ENCODE measurements at places on chromosomes 1 and 21.
A peak's percentile ranks its signal among the peaks of the same experiment; 100 is the strongest.

DNA sequence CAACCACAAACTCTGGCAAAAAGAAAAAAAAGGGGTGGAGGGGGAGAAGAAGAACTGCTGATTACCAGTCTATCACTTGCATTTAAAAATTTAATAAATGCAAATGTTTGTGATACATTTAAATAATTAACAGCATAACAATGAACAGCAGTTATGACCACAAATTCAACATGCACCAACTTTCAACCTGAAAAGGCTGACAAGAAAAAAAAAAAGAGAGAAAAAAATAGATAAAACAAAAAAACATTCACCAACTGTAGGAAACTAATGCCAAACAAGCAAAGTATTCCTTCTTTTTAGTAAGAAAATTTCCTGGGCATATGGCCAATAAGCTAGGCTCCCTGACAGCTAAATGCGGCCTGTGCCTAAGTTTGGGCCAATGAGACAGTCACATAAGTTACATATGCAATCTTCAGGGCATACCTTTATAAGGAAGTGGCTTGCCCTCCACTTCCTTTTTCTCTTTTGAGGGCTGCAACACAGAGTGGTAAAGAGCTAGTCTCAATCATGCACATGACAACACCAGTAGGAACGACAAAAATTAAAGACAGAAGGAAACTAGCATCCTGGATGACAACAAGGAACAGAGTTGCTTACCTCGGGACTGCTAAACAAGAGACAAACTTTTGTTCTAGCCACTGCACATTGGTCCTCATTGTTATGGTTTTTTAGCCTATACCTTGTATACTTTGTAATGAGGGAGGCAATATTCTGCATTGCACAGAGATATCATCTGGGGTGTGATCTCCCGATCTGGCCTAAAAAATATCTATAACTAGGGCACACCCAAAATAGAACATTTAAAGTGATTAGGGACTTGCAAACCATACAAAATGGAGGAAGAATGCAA lies 24.2 kb upstream of the PHTF1 start:
- DNase-seq: no peak

DNA sequence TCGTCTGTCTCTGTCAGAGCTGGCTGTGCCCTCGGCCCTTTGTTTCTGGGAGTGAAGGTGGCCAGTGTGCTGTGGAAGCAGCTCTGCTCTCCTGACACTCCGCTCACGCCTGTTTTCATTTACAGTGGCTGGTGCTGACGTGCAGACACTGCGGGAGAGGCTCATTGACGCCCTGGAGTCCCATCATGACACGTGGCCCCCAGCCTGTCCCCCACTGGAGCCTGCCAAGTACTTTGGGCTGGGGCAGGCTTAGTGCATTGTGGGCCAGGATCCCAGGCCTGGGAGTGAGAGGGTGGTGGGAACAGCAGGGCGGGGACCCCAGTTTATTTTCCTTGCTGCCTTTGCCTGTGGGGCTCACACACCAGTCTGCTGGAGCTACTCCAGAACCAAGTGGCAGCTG lies 21.1 kb downstream of the QSOX1 start:
- no peak for DNase-seq

DNA sequence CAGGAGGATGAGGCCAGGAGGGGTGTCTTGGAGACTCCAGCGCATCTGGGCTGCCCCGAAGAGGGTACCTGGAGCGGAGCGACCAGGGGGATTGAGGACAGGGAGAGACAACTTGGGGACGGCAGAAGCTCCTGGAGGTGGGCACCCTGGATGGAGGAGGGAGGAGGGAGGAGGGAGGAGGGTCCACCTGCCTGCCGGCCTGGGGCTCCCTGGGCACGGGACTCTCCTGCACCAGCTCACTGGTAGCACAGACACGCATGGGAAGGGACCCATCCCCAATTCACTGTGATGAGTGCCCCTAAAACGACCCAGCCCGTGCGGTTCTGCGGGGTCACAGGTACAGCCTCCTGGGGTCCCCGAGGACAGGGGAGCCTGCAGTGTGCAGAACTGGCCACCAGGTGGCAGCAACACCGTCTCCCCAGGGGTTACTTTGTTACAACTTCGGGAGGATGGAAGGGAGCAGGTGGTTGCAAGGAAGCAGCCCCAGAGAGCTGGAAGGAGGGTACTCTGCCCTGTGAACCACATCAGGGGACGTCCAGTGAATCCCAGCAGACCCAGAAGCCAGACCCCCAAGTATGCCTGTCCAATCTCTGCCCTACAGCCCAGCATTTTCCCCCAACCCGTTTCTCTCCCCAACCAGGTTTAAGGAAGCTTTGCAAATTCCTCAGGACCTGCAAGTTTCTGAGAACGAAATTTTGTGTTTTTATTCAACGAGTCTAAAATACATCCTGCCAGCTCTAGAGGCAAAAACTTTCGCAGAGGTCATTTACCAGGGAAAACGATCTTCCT lies 482.4 kb downstream of the NPHP4 start:
- peak; percentile 62 for DNase-seq

- DNase-seq: no peak
These were observed 370.4 kb downstream of the VAV3 start for GRCh38 chr1:107594536-107594935.

DNA sequence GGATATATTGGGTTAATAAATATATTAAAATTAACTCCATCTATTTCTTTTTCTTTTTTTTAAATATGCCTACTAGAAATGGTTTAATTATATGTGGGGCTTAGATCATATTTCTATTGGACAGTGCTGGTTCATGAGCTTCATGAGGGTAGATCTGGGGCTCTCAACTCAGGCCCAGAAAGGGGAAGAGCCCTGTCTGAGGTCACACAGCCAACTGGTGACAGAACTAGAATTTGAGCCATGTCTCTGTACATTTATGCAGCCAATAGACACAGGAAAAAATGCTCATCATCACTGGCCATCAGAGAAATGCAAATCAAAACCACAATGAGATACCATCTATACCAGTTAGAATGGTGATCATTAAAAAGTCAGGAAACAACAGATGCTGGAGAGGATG lies 5.1 kb upstream of the EPHB2 start:
- no peak for DNase-seq

GRCh38 chr1:210541680-210542358 lies 213.1 kb downstream of the HHAT start:
- no peak for DNase-seq

DNA sequence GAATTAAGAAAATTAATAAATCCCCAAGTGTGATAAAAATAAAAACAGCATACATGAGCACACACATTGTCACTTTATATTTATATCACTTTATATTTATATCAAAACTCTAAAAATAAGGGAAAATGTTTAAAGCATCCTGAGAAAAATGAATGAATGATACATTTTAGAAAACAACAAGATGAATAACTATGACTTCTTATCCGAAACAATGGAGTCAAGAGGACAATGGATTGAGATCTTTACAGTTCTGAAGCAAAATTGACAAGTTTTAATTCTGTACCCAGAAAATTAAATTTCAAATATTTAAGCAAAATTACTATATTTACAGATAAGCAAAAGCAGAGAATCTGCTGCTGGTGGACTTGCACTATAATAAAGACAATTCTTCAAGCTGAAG lies 512.6 kb downstream of the MRPL39 start:
- DNase-seq: no peak

- DNase-seq: peak; percentile 21
These were observed at the start of gene LYST for GRCh38 chr1:235866205-235866912. Gene LYST, minus strand, starts transcription at chr1:235866906. Its CDS starts 36,489 bp downstream, at chr1:235830417.

GRCh38 chr1:118925651-118926050 lies 62.5 kb downstream of the TBX15 start:
- DNase-seq: no peak

GRCh38 chr1:175801979-175802378 lies 58.6 kb upstream of the TNR start:
- DNase-seq: no peak

- DNase-seq: no peak
These were observed 397.9 kb downstream of the PTBP2 start for GRCh38 chr1:97119260-97120158.

GRCh38 chr1:161374373-161374772 lies 6.7 kb upstream of the CFAP126 start:
- no peak for DNase-seq

DNA sequence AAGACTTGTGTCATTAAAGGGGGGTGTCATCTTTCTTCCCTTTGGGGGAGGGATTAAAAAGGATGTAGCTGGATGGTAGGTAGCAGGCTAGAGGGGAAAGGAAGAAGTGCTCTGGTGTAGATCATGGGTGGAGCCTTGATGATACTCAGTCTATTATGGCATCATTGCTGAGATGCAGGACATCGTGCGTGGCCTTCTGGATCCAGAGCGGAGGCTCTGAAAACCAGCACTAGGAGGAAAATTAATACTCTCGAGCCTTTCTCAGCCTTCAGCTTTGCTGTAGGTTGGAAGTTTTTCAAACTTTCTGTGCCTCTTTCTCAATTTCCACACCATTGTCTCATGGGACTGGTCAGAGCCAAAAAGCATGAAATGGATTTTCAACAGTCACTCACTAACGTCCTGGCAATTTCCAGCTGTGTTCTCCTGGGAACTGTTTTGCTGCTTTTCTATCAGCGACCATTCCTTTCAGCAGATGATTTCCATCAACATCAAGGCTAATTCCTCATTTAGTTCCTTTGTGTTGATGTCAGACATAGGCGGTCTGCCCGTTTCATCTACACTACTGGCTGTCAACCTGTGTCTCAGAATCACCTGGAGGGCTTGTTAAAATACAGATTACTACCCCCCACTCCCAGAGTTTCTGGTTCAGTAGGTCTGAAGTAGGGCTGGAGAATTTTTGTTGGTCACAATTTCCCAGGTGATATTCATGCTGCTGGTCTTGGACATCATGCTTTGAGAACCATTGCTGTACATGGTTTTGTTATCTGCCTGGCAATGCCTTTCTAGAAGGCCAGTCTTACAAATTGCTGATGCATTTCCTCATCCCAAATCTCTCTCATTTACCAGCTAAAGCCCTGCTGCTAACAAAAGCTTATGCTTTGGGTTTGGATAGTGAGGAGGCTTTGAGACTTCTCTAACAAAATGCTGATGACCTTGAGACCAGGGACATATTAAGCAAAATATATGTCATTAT lies 7.7 kb downstream of the CACNA1E start:
- no peak for DNase-seq

- no peak for DNase-seq
These were observed 128.7 kb downstream of the RPS6KC1 start for GRCh38 chr1:213179784-213180183.

DNA sequence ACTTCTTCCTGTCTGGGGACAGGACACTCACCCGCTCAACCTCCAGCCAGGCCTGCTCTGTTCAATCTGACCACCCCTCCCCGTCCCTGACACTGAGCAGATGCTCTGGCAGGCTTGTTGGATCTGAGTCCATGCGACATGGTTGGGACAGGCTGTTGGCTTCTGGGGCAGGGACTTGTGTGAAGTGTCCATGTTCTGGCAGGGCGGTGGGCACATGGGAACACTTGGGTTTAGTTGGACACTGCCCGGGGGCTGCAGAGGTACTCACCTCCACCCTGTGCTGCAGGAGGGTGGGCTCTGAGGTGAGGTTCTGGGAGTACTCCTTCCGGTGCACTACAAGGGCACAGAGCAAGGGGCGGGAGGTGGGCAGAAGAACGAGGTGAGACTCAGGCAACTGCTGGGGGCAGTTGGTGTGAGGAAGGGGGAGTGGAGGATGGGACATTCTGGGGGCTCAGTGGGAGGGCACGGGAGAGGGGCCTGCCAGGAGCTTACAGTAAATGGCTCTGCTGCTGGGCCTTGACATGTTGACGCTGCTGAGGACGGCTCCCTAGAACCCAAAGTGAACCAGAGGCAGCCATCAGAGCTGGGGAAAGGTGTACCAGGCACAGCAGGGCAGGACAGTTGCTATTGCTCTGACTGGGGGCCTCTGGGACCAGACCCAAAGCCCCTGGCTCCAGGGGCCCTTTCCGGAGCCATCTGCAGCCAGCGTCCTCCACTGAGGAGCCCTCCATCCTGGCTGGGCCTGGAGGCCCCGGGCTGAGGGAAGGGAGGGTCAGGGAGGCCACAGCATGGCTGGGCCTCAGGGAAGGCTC lies 2.3 kb downstream of the EPS8L3 start:
- DNase-seq: no peak

GRCh38 chr1:93766451-93766850 lies 84.8 kb upstream of the BCAR3 start:
- no peak for DNase-seq

- no peak for DNase-seq
These were observed 61.9 kb downstream of the TBCE start for GRCh38 chr1:235429143-235429542.

All from stimulated activated CD4-positive, alpha-beta T cell treated with anti-CD3 and anti-CD28 coated beads, Interleukin-15, amount 100 ng/mL, for 1 hour (primary cell).